ENCODE measurements at places on chromosomes 3 and 15. TPM values are rescaled to one million over a fixed set of nuclear protein-coding genes. Genes with fewer than 3 reads are reported as not detected.

RASL12 gene
- total RNA-seq = 0.73 TPM

MESP2 gene
- total RNA-seq = not detected

ZKSCAN7 gene
- 7.4 TPM for total RNA-seq

CELSR3 gene
- 7.4 TPM for total RNA-seq

EOGT gene
- total RNA-seq = 27.6 TPM

GOLGA6L9 gene
- total RNA-seq = 2.8 TPM

ALAS1 gene
- 36.2 TPM for total RNA-seq

SH2D7 gene
- total RNA-seq = not detected

TRPC1 gene
- 16.6 TPM for total RNA-seq

MUC20 gene
- total RNA-seq = 6.2 TPM

CHL1 gene
- not detected for total RNA-seq

CHCHD4 gene
- total RNA-seq = 7.2 TPM

STRA6 gene
- total RNA-seq = 25.8 TPM

TIGIT gene
- not detected for total RNA-seq

PDCD7 gene
- 27.1 TPM for total RNA-seq

ACP3 gene
- not detected for total RNA-seq

SERPINI2 gene
- total RNA-seq = not detected

SPPL2A gene
- 111 TPM for total RNA-seq

ACSBG1 gene
- not detected for total RNA-seq
